Vagina (tissue), 2 donors: ENCODE measurements at places on chromosomes 3 and 15. TPM values are rescaled to one million over a fixed set of nuclear protein-coding genes. Genes with fewer than 3 reads are reported as not detected.

Gene PSTPIP1
- 13.3 TPM for total RNA-seq

Gene CHAC1
- total RNA-seq = 25.3 TPM

Gene SNURF
- total RNA-seq = 10.3 TPM

Gene MITF
- 57.7 TPM for total RNA-seq

Gene HDGFL3
- 27.7 TPM for total RNA-seq

Gene ZKSCAN7
- total RNA-seq = 2.7 TPM

Gene PRSS50
- total RNA-seq = not detected

Gene ZNF592
- total RNA-seq = 21.6 TPM

Gene ACKR4
- total RNA-seq = not detected

Gene RETNLB
- not detected for total RNA-seq

Gene DUOXA2
- 1.5 TPM for total RNA-seq

Gene BSN
- 0.74 TPM for total RNA-seq

Gene CTXN2
- not detected for total RNA-seq

Gene FGF7
- 137 TPM for total RNA-seq

Gene RAB5A
- total RNA-seq = 55.7 TPM

Gene GUCA1C
- not detected for total RNA-seq
